Nucleus accumbens (tissue), 56 donors: ENCODE measurements at places on chromosomes 5 and 9.

DNA sequence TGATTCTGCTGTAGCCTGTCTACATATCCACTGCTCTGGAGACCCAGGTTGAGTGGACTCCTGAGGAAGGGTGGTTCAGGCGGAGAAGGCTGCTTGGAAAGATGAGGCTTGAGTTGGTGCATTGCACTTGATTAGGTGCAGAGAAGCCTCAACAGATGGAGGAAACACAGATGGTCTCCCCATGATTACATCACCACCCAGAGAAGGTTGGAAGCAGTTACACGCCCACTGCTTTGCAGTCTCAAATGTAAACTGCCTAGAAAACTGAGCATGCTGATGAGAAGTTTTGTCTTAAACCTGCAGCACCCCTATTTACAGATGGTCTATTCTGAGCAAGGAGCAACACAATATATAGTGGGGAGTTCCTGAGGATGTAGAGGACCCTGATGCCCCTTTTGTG, 266.6 kb downstream of the PIK3R1 start:
- no peak for DNase-seq

GRCh38 chr9:2338777-2339365, 282.7 kb upstream of the VLDLR start:
- no peak for DNase-seq

GRCh38 chr9:84411683-84412267, 71.2 kb upstream of the SLC28A3 start:
- no peak for DNase-seq

DNA sequence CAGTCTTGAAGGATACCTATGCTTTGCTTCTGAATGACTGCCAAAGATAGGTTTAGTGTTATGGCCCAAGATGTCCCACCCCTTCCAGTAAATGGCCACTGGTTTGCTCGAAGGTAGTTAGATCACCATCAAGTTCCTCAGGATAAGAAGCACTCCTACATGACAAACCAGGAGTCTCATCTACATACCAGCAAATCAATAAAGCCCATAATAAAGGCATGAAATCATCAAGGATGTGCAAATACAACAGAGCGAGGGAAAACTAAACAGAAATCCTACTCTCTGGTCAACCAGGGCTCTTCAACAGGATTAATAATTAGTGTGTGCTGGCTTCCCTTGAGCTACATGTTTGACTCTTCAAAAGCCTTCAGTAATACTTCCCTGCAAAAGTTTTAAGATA, 141.0 kb downstream of the LHFPL2 start:
- no peak for DNase-seq

- no peak for DNase-seq
These were observed 26.9 kb downstream of the TCERG1 start for GRCh38 chr5:146474065-146474464.

DNA sequence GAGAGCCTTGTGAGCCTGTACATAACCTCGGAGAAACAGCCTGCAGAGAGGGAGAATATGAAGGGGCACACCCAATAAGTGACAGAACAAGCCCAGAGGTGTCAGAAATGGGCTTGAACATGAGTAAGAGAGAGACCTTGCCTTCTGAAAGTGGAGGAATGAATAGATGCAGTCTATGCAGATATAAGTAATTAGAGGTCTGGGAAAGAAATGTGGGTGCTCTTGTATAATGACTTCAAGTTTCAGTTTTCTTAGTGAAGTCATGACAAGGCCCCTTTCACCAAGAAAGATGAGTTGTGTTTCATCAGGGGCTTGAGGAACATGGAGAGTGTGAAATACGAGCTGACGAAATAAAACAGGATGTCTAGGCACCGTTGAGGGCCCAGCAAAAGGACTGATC, 15.1 kb downstream of the GRAMD2B start:
- no peak for DNase-seq

- DNase-seq: no peak
These were observed 1.0 kb downstream of the SET start for GRCh38 chr9:128689820-128690683.

DNA sequence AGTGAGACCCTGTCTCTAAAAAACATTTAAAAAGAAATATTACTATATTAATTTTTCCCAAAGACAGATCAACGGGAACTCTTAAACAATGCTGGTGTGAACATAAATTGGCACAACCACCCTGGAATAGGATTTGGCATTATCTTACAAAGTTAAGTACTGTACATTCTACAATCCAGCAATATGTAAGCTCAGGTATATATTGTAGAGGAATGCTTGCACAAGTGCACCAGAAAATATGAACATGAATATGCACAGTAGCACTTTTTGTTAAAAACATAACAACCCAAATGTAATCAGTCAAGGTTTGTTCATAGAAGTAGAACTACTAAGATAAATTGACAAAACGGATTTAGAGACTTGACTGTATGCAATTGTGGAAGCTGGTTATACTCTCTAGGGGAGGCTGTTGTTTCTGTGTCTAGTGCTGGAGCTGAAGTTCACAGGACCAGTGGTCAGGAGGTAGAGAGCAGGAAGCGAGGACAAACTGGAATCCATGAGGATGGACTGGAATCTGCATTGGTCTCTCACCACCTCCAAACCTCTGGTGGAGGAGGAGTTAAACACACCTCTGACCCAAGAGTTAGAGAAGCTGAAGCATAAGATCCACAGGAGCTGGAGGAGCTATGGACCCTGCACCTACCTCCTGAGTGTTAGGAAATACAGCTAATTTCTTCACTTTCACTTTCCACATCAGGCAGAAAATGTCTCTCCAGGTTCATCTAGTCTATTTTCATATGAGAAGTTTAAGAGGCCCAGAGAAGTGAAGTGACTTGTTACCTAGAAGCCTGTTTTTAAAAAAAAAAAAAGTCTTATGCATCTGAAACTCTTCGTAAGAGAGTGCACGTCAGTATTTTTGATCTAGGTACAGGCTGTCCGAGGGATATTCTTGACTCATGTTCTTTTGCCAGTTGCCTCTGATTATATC, 20.3 kb upstream of the RIC1 start:
- DNase-seq: no peak

DNA sequence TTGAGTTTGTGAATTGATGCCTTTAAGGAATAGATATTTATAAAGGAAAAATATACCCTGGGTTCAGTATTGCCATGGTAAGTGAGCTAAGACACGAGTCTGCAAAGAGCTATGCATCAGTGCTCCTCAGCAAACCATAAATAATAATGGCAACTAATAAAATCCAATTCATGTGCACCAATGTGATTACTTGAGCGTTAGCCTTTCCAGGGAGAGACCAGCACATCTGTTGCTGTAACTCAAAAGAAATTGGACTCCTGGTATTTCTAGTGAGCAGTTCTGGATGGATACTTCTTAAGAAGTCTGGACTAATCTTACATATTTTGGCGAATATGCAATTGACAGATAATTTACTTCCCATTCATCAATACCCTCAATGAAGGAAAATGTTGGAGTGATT, 373.3 kb downstream of the ARHGEF28 start:
- DNase-seq: no peak

DNA sequence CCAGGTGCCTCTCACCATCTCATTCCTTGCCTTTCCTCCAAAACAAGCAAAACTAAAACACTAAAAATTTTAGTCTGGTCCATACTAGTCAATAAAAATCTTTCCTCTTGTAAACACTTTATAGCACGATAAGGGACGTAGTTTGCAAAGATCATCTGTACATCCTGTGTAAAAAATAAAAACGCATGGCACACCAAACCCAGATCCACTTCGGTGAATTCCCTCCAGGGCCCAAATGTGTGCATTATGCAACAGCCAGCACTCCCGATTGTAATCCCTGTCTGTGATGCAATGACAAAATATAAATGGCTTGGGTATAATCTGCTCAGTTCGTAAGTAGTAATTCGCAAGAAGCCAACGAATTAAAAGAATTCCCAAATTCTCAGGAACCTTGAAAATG, 1.4 kb downstream of the FAM169A start:
- DNase-seq: no peak

DNA sequence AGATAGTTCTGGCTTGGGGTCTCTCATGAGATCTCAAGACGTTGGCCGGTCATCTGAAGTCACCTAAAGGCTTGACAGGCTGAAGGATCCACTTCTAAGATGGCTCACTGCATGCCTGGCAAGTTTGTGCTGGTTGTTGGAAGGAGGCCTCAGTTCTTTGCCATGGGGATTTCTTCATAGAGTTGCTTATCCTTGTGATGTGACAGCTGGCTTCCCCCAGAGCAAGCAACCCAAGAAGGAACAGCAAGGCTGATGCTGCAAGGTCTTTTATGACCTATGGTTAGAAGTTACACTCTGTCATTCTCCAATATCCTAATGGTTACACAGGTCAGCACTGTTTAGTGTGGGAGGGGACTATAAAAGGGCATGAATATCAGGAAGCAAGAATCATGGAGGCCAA, 20.7 kb upstream of the GRPEL2 start:
- DNase-seq: no peak

- no peak for DNase-seq
These were observed 47.8 kb upstream of the TRIM32 start for GRCh38 chr9:116639251-116639741.

DNA sequence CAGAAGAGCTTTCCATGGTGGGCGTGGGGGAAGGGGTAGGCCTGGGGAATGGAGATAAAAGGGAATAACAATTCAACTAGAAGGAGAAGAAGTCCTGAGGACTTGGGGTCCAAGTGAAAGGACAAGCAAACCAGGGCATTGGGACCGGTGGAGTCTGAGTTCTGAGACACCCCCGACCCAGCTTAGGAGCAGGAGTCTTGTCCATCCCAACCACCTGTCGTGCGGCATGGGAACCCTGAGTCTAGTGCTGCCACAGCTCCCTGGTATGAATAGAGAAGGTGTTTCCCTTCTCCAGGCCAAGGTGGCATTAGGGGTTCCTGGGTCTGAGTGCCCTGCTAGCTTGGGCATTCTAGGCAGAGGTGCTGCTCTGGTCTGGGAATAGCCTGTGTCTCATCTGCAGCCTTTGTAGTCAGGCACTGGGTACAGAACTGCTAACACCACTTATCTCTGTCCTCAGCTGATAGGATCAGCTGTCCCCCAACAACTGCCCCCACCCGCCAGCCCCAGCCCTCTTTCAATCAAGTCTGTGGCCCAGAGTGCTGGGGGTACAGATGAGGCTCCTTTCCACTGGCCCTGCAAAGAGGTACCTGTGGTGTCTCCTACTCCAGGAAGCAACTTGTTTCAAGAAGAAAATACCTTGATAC, 9.9 kb downstream of the HNRNPAB start:
- DNase-seq: no peak

DNA sequence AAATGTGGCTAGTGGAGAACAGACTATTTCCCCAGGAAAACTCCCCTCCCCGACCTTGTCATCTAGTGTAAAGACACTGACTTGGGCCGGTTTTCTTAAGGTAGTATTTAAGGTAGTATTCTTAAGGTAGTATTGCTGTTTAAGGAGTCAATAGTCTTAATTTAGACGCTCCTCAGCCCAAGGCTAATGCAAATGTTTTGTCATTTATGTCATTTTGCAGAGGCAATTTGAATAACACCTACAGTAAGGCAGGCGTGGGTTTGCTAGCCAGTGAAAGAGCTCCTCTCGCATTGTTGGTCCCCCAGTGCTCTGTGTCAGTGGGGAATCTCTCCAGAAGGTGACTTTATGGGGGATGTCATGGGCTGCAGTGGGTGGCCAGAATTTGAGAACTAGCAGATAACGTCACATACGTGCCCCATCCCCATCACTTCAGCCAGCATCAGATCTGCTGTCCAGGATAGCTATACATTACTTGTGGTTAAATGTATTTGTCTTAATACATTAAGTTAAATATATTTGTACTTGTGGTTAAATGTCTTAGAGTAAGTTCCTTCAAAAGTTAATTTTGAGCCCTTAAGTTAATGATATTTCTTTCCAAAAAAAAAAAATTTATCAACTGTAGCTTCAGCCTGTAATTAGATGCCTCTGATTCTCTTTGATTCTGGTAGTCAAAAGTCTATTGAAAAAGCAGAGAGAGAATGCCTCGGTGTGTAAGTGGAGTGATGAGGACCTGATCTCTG, 2.6 kb downstream of the PPP1R26 start:
- DNase-seq: no peak

- no peak for DNase-seq
These were observed 42.5 kb upstream of the PHF2 start for GRCh38 chr9:93533863-93534262.

GRCh38 chr9:36438536-36439236, 38.6 kb upstream of the RNF38 start:
- no peak for DNase-seq

DNA sequence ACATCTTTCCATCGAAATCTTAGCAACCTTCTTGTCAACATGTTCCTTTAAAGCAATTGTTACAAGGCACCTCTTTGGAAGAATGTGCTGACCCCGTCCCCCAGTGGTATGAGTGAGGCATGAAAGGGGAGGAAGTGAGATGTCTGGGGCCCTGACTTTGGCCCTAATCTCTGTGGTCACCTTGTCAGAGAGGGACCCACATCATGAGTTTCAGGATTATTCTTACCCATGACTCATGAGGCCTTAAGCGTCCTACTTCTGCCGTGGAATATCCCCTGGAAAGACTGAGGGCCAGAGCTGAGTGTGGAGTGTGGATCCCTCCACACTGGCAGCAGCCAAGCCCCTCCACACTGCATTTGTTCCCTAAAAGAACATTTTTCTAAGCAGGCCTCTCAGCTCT, 81.2 kb downstream of the FSTL4 start:
- DNase-seq: no peak

DNA sequence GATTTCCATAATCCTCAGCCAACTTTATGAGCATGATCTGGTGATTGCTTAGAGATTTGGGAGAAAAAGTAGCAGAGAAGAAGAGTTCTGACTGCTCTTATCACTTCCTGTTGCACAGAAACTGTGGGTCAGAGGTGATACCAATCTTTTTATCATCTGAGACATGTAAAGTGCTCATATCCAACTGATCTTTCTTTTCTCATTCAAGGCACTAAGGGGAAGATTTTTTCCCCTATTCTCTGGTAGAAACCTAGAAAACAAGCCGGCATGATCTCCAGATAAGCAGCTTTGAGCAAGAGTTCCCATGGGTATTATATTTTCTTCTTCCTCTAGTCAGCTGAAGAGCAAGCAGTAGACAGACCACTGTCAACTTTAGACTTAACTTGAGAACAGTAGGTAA, 29.0 kb upstream of the GPR150 start:
- DNase-seq: no peak

DNA sequence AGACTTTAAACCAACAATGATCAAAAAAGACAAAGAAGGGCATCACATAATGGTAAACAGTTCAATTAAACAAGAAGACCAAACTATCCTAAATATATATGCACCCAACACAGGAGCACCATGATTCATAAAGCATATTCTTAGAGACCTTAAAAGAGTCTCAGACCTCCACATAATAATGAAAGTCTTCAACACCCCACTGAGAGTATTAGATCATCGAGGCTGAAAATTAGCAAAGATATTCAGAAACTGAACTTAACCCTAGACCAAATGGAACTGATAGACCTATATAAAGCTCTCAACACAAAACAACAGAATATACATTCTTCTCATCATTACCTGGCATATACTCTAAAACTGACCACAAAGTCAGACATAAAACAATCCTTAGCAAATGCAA, 11.7 kb upstream of the SPINK14 start:
- DNase-seq: no peak

- DNase-seq: no peak
These were observed 48.9 kb downstream of the RASEF start for GRCh38 chr9:83013867-83014605.

GRCh38 chr5:8913522-8913921, 632.4 kb downstream of the SEMA5A start:
- no peak for DNase-seq
